ENCODE measurements at places on chromosomes 13 and 19.

DNA sequence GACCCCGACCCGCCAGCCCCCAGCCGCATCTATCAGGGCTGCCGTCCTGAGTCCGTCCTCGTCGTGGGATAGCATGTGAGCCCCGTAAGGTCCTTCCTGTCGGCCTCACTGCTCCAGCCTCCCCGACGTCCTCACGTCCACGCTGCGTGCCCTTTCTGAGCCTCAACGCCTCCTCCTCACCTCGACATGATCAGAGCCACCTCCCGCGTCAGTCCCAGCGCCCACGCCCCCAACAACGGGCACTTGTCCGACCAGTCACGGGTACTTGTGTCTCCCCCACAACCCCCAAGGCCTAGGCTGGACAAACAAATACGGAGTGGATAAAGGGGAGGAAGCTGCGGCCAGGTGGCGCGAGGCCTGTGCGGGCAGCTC, 665 bp downstream of the ZNF497 start:
- DNase-seq, result peak; percentile 68

DNA sequence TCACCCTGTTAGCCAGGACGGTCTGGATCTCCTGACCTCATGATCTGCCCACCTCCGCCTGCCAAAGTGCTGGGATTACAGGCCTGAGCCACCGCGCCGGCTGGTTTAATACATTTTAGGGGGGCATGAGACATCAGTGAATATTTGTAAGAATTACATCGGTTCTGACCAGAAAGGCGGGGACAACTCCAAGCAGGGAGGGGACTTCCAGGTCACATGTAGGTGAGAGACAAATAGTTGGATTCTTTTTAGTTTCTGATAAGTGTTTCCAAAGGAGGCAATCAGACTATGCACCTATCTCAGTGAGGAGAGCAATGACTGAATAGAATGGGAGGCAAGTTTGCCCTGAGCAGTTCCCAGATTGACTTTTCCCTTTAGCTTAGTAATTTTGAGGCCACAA, 3.7 kb upstream of the ZNF552 start:
- DNase-seq, result no peak

GRCh38 chr13:20475927-20476691, 49.5 kb downstream of the CRYL1 start:
- DNase-seq, result peak; percentile 62

DNA sequence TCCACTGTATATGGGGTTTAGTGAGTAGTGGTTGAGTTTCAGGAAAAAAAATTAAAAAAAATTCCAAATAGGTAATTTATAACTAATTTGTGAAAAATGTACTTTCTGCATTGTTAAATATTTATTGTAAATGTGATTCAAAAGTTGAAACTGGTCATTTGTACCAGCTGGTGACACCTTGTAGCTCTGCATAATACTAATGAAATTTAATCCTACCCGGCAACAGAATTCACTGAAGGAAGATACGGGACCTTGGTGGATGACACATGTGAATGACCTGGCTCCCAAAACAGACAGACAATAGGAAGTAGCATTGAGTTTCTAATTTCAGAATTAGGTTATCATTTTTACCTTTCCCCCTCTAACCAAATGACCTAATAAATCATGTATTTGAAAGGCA, 73.8 kb downstream of the SLITRK6 start:
- no peak for DNase-seq

DNA sequence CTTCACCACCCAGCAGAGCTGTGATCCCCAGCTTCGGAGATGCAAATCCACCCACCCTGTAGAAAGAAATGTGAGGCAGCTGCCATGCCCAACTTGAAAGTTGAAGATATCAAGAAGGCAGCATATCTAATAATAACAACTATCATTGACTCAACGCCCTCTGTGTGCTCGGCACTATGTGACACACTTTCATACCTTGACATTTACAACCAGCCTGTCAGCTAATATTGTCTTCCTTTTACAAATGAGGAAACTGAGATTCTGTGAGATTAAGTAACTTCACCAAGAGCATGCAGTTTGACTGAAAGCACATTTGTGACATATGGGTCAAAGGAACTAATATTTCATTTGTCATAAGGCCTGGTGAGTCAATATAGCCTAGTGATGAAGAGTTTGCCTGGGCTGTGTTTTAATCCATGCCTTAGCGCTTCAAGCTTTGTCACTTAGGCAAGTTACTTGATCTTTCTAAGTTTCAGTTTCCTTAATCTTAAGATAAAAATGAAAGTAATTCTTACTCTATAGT, 137.0 kb downstream of the FLT1 start:
- no peak for DNase-seq
